ENCODE measurements at places on chromosomes 2 and 18.

- DNase-seq, result no peak
Observed at GRCh38 chr2:74863802-74864248, 29.9 kb downstream of the HK2 start.

DNA sequence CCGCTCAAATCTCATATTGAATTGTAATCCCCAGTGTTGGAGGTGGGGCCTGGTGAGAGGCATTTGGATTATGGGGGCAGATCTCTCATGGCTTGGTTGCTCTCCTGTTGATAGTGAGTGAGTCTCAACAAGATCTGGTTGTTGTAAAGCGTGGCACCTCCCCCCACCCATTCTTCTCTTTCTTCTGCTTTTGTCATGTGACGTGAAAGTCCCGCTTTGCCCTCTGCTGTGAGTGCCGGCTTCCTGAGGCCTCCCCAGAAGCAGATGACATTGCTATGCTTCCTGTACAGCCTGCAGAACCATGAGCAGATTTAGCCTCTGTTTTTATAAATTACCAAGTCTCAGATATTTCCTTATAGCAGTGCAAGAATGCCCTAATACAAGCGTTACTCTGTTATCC lies 673.8 kb downstream of the ADCYAP1 start:
- no peak for DNase-seq

- no peak for DNase-seq
Observed at GRCh38 chr2:152546230-152546837, 170.9 kb downstream of the PRPF40A start.

GRCh38 chr2:239818531-239819011 lies 206.6 kb downstream of the NDUFA10 start:
- DNase-seq, result no peak

DNA sequence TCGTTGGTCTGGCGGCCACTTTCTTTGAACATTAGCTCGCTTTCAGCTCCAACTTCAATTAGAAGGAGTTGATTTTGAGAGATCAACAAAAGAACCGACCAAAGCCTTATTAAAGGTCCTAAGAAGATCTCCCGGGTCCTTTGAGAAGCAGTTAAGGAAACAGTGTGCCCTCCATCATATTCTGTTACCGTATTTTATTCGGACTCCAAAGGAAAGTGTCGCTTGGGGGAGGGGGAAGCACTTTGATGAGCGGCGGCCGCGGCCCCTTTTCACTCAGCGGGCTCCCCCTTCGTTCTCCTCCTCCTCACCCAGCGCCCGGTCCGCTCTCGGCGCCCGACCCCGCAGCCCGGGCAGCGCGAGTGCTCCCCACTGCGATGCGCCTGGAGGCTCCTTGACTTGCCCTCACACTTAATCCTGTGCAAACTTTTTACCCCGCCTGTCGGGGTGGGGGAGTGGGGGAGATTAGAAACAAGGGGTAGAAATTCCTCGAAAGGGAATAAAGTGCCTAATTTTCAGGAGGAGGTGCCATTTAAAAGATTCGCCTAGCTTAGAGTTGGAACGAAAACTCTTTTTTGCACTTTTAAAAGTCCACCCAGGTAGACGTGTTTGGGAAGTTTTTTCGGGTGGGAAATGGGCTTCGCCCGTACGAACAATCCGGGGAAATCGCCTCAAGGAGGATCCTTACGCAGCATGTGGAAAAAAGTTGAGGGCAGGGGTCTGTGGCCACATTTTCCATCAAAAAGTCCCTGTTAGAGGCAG lies 1.2 kb upstream of the OTX1 start:
- no peak for DNase-seq

- DNase-seq, result no peak
Observed at GRCh38 chr2:133352719-133353118, 215.5 kb downstream of the NCKAP5 start.

Data from stimulated activated CD4-positive, alpha-beta T cell treated with anti-CD3 and anti-CD28 coated beads, Interleukin-4, amount 100 ng/mL, for 48 hours (primary cell).